ENCODE measurements at places on chromosomes 13 and 19. TPM values are rescaled to one million over a fixed set of nuclear protein-coding genes. Genes with fewer than 3 reads are reported as not detected.

GRCh38 chr19:10960314-10961072 is at the start of gene SMARCA4:
TSS of gene SMARCA4 (plus strand) at chr19:10961030. CDS start at chr19:10984152, 23,122 bp downstream.
- H3K36me3 ChIP-seq, result peaks cover 7% of the 10 kb centered on the region
- peak; percentile 96 for DNase-seq
- no peaks in the 10 kb centered on the region for H3K27me3 ChIP-seq

DNA sequence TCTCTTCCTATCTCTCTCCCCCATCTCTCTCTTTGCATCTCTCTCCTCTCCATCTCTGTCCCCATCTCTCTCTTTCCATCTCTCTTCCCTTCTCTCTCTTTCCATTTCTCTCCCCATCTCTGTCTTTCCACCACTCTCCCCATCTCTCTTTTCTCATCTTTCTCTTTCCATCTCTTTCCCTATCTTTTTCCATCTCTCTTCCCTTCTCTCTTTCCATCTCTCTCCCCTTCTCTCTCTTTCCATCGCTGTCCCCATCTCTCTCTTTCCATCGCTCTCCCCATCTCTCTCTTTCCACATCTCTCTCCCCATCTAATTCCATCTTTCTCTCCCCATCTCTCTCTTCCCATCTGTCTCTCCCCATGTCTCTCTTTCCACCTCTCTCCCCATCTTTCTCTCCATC is 24.5 kb downstream of the ADGRE3 start:
- H3K4me1 ChIP-seq, result no peaks in the 10 kb centered on the region
- H3K4me3 ChIP-seq, result no peak overlapping the region
- peaks cover 4% of the 10 kb centered on the region for H3K27me3 ChIP-seq
- DNase-seq, result no peak
- no peaks in the 10 kb centered on the region for H3K36me3 ChIP-seq

Gene CIRBP
- total RNA-seq, result 169 TPM

DNA sequence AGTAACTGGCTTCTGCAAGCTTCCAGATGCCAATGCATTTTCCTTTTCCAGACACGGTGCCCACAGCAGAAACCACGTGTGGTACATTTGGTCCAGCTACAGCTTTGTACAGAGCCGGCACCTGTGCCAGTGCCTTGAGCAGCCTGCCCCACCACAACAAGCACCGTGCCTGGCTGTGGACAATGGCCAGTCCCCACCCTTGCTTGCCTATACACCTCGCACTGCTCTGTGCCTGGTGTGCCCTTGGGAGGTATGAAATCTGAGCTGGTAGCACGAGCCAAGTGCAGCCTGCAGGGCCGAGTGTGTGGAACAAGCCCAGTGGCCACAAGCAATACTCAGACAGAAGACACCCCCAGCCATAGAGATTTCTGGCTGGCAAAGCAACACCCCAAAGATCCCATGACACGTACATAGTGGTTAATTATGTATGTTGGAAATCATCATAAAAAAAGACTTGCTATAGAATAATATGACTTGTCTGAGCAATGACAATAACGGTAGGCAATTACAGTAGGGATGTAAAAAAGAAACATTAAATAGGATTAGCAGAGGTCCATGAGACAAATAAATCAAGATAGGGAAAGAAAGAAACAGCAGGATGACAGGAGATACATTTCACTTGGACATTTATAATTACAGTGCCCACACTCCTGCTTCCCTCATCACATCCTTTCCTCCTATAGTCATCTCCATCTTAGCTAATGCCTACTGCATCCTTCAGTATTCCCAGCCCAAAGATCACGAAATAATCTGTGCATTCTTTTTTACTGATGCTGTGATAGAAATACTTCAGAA is 1399.5 kb downstream of the PCDH9 start:
- H3K27me3 ChIP-seq, result no peaks in the 10 kb centered on the region
- H3K36me3 ChIP-seq, result no peaks in the 10 kb centered on the region
- no peak for DNase-seq
- no peak overlapping the region for H3K27ac ChIP-seq
- no peak overlapping the region for H3K4me3 ChIP-seq

DNA sequence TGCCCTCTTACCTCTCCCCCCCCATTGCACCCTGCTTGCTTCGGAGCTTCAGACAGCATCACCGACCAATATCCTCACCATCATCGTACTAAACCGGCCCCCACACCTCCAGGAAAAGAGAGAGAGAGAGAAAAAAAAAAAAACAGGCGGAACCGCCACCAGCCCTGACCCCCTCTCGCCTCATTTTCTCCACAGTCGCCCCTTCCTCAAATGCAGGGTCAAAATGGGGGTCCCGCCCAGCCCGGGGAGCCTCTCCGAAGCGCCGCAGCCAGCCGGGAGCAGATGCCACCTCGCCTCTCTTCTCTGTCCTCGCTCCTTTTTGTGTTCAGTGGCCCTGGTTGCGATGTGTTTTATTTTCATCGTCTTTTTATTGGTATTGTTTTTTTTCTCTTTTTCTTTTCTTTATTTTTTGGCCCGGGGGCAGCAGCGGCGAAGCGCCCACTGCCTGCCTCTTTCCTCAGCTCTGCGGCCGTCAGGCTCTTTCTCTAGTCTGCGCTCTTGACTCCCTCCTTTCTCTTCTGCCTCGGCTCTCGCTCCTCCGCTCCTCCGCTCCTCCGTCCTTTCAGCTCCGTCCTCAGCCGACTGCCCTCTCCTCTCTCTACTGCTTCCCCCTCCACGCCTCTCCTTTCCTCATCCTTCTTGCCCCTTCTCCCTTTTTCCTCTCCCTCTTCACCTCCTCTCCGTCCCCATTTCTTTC is 41.4 kb downstream of the DEDD2 start:
- no peak for DNase-seq
- no peak overlapping the region for H3K27ac ChIP-seq
- H3K4me3 ChIP-seq, result peak overlapping the region; percentile 74
- peaks cover 21% of the 10 kb centered on the region for H3K27me3 ChIP-seq
- peaks cover 16% of the 10 kb centered on the region for H3K4me1 ChIP-seq

Gene PSG11
- not detected for total RNA-seq

Gene KPTN
- total RNA-seq, result 12.5 TPM

DNA sequence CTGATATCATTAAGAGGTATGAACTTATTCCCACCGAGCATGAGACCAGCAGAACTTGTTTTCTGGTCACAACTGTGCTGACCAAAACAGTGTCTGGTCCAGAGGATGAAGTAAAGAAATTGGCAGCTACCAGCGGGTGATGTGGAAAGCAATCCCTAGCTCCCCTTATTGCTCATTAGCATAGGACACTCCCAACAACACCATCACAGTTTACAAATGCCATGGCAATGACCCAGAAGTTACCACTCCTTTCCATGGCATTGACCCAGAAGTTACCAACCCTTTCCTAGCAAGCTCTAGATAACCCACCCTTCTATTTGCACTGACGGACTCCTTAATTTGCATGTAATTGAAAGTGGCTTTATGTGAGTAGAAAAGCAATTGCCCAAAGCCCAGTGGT is 1856.1 kb downstream of the OLFM4 start:
- H3K4me1 ChIP-seq, result no peaks in the 10 kb centered on the region
- no peak overlapping the region for H3K4me3 ChIP-seq
- no peaks in the 10 kb centered on the region for H3K36me3 ChIP-seq
- no peak overlapping the region for H3K27ac ChIP-seq

DNA sequence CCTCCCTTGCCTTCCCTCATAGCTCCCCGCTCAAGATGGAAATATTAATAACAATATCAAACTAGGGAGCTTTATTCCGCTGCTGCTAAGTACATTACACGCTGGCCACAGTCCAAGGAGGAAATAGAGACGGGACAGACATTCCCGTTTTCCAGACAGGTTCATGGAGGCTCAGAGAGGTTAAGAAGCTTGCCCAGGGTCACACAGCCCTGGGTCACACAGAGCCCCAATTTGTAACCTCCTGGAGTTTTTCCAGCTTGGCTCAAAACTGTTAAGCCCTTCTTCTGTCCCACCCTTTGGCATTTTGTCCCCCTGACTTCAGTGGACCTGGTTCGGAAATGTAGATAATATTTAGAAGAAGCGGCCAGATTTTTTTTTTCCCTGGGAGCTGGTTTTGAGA is 2.0 kb downstream of the BICRA start:
- H3K27ac ChIP-seq, result peak overlapping the region; percentile 87
- H3K27me3 ChIP-seq, result no peaks in the 10 kb centered on the region
- H3K36me3 ChIP-seq, result peaks cover 32% of the 10 kb centered on the region
- no peak for DNase-seq

- peaks cover 15% of the 10 kb centered on the region for H3K36me3 ChIP-seq
- H3K27ac ChIP-seq, result peak overlapping the region; percentile 76
- DNase-seq, result no peak
- peaks cover 52% of the 10 kb centered on the region for H3K4me1 ChIP-seq
Observed at GRCh38 chr19:2149980-2150793, 1.2 kb downstream of the AP3D1 start.

Gene SMIM44
- total RNA-seq, result not detected

DNA sequence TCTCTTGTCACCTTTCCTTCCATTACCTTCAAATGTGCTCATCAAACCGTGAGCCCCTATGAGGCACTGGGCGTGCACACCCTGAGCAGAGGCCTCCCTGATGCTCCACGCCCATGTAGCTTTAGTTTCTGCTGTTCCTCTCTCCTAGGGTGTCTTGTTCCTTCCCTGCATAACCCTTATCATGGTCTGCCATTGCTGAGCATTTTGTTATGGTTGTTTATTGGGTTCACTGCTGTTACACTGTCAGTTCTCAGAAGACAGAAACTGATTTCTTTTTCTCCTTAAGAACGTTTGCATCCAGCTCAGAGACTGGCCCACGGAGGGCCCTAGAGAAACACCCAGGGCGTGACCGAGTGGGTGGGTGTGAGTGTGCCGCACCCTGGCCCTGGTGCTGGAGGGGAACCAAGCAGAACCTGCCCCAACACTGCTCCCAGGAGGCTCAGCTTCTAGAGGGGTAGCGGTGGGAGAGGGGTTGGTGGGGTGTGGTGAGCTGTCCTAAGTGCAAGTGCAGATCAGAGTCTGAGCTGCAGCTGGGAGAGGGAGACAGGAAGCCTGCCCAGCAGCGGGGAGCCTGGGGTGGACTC is 61.4 kb upstream of the URI1 start:
- H3K36me3 ChIP-seq, result no peaks in the 10 kb centered on the region
- H3K27ac ChIP-seq, result no peak overlapping the region
- no peak for DNase-seq
- H3K27me3 ChIP-seq, result no peaks in the 10 kb centered on the region
- peaks cover 3% of the 10 kb centered on the region for H3K4me1 ChIP-seq

- H3K4me3 ChIP-seq, result no peak overlapping the region
- H3K27ac ChIP-seq, result no peak overlapping the region
- H3K4me1 ChIP-seq, result peaks cover 11% of the 10 kb centered on the region
- H3K36me3 ChIP-seq, result no peaks in the 10 kb centered on the region
Observed at GRCh38 chr13:39600766-39601165, 2.2 kb downstream of the LHFPL6 start.

Gene ATCAY
- not detected for total RNA-seq

Measured in activated CD4-positive, alpha-beta T cell treated with anti-CD3 and anti-CD28 coated beads, Interleukin-2, amount 10 ng/mL, durations not matched to agents 7 days and 5 days (primary cell).